ENCODE measurements at places on chromosomes 4 and X.

DNA sequence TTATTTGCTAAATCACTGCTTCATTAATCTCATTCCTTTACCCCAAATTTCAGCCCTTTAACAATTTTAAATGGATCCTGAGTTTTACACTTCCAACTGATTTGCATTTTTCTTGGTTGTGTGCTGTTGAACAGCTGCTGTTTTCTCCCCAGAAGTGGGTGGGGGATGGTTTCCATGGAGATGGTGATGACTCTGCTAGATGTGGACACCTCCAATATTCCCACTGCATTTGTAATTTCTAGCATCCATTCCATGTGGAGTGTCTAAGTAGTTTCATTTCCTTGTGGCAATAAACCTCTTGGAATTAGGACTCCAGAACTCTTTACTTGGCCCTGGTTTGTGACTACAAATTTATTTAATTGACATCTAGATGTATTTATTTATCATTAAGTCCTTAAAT is 330.4 kb downstream of the GBA3 start:
- DNase-seq: no peak

DNA sequence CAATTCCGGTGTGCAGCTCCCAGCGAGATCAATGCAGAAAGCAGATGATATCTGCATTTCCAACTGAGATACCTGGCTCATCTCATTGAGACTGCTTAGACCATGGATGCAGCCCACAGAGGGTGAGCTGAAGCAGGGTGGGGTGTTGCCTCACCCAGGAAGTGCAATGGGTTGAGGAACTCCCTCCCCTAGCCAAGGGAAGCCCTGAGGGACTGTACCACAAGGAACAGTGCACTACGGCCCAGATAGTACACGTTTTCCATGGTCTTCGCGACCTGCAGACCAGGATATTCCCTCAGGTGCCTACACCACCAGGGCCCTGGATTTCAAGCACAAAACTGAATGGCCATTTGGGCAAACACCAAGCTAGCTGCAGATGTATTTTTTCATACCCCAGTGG is 150.0 kb downstream of the TET2 start:
- DNase-seq: no peak

- no peak for DNase-seq
Measured at GRCh38 chr4:39823191-39823590, 125.3 kb downstream of the UBE2K start.

DNA sequence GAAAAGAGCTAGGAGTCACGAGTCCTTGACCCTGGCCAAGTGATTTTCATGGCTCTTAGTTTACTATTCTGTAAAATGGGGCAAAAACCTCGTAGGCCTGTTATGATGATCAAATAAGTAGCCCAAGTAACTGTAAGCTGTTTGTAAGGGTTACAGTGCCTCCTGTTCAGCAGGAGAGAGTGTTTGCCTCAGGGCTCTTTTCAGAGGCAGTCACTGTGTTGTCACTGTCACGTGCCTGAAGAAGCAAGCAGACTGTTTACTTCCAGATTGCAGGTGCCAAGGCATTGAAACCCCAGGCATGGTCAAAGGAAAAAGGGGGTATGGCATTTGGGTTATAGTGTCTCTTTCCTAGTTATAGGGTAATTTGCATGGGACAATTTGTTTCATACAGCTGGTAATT is 4.5 kb downstream of the RAB39B start:
- DNase-seq: no peak

GRCh38 chr4:1293991-1294390 is 4.3 kb downstream of the MAEA start:
- DNase-seq: no peak

GRCh38 chr4:104763554-104764222 is 269.0 kb upstream of the CXXC4 start:
- DNase-seq: no peak

DNA sequence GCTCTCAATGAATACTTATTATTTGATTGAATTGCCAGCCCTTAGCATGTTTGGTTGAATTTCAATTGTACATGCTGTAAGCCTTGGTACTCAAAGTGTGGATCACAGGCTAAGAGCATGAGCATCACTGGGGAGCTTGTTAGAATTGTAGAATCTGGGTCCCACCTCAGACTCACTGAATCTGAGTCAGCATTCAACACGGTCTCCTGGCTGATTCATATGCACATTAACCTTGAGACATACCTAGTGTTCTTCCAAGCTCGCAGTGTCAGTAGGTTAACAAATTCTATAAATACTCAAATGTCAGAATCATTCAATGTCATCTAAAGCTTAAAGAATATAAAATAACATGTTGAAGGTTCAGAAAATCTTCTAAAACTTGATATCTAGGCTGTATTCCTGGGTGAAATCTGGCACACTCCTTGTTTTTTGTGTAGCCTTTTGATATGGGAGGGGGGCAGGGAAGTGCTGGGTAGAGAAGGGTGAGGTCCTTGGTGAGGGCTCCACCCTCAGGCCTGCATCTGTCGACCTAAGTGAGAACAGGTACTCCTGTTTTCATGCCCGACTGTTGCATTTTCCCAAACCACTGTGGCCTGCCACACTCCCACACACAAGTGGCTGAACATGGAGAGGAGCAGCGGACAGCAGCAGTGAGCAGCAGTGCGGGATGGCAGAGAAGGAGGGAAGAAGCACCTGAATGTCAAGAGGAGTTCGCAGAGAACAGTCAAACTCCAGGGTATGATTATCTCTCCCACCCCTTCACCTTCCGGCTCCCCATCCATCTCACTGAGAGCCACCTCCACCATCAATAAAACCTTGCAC is 529.6 kb upstream of the IGFBP7 start:
- DNase-seq: no peak

GRCh38 chr4:118762155-118762554 is 73.8 kb downstream of the SEC24D start:
- no peak for DNase-seq

DNA sequence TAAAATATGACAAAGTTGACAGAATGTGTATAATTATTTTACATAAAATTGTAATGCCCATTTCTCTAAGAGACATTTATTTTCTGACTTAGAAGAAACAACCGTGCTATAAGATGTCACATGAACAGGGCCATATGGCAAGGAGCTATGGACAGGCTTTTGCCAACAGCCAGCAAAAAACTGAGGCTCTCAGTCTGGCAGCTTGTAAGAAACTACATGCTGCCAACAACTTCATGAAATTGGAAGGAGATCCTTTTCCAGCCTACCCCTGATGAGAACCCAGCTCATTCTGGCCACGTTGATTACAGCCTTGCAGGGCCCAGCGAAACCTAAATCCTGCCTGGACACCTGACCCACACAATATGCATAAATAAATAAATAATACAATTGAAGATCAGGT is 250.3 kb upstream of the ARSJ start:
- no peak for DNase-seq

DNA sequence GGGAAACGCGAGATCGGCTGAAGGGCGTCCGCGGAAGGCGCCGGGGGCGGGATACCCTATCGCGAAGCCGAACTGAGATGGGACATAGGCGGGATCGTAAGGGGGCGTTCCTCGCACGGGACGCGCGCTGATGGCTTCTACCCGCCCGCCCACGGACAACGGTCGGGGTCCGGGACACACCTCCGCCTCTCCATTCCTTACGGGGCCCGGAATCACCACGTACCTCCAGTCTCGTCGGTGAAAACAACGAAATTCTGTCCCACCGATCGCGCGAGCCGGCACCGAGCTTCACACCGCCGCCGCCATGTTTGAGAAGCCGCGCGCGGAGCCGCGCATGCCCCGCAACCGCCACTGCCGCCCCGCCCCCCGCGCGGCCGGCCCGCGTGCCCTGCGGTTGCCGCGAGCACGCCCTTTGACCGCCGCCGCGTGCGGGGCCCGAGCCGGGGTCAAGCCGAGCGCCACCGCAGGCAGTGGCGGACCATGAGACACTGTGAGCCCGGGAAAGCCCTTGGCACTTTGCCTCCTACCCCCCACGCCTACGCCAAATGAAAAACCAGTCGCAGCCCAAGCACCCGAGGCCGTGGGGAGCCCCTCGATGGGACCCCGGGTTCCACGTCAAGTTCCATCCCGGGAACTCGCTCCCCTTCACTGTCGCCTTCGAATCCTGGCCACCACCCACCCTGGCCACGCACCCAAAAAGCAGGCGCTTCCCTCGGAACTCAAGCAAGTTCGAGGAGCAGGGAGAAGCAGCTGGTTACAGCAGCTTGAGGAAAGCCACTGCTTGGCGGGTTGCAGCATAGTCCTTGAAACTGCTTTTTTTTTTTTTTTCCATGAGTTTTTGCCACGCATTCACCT is at the start of gene SCML2:
Gene SCML2 (minus strand): TSS at position 320 of the 855 bp plus-strand sequence. CDS start 20,617 bp downstream, outside the sequence.
- peak; percentile 78 for DNase-seq

DNA sequence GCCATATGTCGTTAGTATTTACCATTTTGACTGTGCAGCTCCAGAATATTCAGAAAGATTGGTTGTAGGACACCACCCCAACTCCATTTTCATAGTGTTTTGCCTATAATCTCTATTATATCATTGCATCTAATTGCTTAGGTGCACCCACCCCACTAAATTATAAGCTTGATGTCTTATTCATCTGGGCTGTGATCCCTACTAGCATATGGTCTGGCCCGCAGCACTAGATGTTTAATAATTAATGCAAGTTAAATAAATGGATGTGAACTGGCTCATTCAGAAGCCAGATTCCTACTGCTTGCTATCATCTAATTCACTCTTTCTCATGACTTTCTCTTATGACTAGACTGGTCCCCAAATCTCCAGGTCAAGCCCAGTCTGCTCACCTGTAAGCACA is 143.5 kb downstream of the RELL1 start:
- no peak for DNase-seq

GRCh38 chrX:24113181-24113580 is 36.3 kb upstream of the ZFX start:
- DNase-seq: no peak
